ENCODE measurements at places on chromosomes 12 and 14. TPM values are rescaled to one million over a fixed set of nuclear protein-coding genes. Genes with fewer than 3 reads are reported as not detected.

- no peak for DNase-seq
Observed at GRCh38 chr14:102079700-102079979, 7.2 kb downstream of the HSP90AA1 start.

DNA sequence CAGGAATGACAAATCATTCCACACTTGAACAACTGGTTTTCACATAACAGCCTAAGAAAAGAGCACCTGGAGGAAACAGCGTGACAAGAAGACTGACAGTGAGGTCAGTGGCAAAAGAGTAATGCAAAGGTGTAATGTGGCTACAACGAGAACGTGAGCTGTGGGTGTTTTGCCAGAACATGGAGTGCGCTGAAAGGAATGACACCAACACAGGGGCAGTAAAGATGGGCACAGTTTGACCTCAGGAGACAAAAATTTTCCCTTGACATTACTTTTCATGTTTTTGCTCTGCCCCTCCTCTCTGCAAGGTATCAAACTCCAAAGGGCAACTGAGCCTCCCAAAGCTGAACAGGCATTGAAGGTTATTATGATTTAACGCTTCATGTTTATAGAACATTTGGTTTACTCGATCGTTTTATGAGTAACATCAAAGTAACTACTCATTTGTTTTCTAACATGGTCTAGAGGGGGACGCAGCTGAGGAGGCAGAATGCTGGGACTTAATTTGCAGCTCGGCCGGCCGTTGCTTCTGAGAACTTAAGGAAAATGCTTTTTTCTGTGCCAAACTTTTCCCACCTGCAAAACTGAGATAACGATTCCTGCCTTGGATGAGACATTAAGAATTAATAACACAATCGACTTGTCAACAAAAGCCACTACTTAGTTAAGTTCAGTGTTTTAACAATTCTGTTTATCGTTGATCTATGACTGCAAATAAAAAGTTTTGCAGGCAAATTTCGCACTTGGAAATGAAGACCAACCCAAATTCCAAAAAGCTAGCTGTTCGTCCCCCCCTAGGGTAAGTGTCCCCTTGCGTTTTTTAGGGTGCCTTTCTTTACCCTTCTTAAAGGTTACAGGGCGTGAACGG is 954 bp downstream of the HAUS4 start:
- peak; percentile 29 for DNase-seq

The DENND5B gene
- total RNA-seq = 42.0 TPM

The MYF5 gene
- total RNA-seq = 48.5 TPM

- no peak for DNase-seq
Observed at GRCh38 chr14:36684946-36685345, 23.3 kb downstream of the PAX9 start.

DNA sequence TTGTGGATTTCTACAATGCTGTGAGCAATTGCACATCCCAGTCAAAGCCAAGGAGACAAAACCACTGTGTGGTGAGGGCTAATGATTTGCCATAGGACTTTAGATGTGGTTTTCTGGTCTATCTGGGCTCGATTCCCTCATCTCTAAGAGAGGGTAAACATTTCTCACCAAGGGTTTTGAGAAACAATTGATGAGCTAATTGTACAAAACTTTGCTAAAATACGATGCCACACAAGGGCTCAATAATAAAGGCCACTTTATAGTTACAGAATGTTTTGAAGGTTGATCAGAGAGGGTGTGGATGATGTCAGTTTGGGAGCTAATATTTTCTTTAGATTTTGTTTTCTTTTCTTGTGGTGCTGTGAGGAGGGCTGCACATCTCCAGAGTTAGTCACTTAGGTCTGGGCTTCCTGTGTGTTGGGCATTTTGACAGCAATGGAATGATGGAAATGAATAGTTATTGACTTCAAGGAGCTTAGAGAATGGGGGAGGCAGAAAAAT is 60.8 kb upstream of the SLC38A4 start:
- no peak for DNase-seq

The SIX6 gene
- total RNA-seq = not detected

- DNase-seq = peak; percentile 92
Observed at GRCh38 chr12:52741375-52742195, 35.6 kb downstream of the KRT76 start.

- DNase-seq = no peak
Observed at GRCh38 chr14:89889626-89890025, 64.9 kb downstream of the EFCAB11 start.

DNA sequence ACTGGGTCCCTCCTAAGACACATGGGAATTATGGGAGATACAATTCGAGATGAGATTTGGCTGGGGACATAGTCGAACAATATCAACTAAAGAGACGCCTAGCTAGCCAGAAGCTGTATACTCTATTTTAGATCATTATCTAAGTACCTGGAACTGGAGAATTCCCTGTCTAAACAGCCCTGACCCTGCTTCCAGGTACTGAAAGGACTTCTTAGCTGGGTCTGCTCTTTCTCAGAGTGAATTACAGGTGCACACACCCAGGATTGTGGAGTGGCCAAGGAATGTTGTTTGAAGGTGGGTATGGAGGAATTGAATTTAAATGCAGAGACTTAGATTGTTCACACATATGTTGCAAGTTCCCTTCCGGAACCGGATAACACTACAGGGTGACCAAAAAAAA is 733.0 kb downstream of the RPS29 start:
- DNase-seq = no peak

The PRR4 gene
- total RNA-seq = 19.3 TPM

The WNT5B gene
- total RNA-seq = 16.1 TPM

DNA sequence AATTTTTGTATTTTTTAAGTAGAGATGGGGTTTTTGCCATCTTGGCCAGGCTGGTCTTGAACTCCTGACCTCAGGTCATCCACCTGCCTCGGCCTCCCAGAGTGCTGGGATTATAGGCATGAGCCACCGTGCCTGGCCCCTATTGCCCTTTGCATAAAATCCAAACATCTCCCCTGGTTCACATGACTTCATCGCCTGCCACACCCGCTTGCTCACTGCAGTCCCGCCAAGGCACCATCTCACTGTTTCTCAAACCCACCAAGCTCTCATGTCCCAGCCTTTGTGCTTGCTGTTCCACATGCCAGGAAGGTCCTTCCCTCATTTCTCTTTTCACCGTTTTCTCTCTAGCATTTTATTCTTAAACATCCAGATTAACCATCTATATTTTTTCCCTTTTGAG is 9.7 kb downstream of the RHOF start:
- DNase-seq = no peak

- DNase-seq = no peak
Observed at GRCh38 chr14:61584331-61584741, 111.0 kb upstream of the HIF1A start.

Measured in tongue (tissue), 3 donors.